T-cell (primary cell): ENCODE measurements at places on chromosomes 16 and 17.

- DNase-seq, result no peak
Measured at GRCh38 chr16:17082095-17082882, 388.5 kb downstream of the XYLT1 start.

- peak; percentile 63 for DNase-seq
Measured at GRCh38 chr17:76076765-76077583, 2.0 kb upstream of the ZACN start.

- no peak for DNase-seq
Measured at GRCh38 chr17:47630614-47631013, 19.1 kb upstream of the KPNB1 start.

GRCh38 chr17:40950176-40950575, 12.7 kb upstream of the KRT23 start:
- DNase-seq, result no peak

DNA sequence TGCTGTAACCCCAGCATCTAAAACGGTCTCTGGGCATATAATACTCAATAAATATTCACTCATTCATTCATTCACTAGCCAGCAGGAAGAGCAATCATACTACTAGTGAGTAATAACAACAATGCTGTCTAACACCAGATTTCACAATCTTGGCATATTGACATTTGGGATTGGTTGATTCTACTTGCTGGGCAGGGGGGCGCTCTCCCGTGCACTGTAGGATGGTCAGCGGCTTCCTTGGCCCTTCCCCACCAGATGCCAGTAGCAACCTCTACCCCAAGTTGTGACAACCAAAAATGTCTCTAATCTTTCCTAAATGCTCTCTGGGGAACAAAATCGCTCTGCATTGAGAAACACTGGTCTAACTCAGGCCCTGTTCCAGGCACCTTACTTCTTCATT, 20.7 kb downstream of the WFDC1 start:
- no peak for DNase-seq

DNA sequence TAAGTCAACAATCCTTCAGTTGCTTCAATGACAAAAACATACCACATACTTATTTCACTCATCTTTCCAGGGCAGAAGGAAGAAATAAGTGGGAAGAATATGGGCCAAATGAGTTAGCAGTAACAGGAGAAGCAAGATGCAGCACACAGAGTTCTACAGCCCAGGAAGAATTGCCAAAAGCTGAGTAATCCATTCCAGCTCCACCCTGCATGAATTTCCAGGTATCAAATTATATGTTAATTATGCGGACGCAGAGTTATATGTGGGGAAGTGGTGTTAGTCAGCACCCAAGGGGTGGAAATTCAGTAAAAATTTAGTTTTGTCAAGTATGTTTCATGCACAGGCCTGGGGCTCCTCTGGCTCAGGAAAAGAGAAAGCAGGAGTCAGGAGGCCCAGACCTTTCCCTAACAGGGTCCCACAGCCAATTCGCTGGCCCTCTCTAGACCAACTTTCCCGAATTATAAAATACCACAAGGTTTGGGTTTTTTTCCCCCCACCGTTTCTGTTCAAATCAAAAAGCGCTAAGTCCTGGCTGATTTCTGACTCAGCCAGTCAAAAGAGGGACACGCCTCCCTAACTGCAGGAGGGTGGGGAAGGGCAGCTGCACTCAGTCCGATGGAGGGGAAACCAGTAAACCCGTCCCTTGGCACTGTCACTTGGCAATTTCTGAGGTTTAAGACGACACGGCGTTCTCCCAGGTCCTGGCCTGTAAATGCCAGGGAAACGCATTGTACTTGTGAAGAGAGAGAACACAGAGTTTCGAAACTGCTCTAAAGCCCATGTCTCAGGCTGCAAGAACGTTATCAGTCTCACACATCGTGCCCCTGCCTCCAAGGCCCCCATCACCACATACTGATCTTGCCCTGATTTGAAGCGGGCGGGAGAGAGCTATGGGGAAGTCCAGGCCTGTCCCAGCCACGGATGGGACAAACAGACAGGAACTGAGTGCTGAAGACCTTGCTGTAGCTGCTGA, 58.1 kb downstream of the ZFHX3 start:
- no peak for DNase-seq

DNA sequence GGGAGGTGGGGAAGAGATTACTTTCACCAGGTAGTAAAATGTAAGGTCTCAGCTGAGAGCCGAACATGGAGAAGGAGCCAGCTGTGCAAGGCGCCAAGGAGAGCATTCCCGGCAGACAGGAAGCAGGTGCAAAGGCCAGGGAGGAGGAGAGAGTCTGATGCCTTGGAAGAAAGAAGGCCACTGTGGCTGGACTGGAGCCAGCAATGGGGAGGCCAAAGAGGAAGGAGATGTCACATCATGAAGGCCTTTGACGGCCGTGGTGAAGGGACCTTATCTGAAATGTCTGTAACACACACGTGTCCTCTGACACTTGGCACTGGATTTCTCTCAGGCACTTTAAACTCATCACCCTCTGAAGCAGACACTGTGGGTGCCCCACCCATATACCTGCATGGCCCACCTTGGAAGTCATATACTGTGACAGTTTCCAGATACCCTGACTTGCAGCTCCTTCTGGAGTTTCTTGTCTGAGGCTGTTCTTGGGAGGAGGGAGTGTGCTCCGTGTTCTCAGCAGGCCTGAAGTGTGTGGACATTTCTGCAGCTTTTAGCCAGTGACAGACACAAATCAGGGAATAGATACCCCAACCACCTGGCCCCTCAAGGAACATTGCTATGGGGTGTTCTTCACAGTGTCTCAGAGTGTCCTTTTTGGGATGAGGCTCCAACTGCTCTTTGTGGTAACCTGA, 1.9 kb upstream of the SLC5A2 start:
- no peak for DNase-seq

- no peak for DNase-seq
Measured at GRCh38 chr17:45425984-45426413, 6.7 kb downstream of the ARHGAP27 start.

DNA sequence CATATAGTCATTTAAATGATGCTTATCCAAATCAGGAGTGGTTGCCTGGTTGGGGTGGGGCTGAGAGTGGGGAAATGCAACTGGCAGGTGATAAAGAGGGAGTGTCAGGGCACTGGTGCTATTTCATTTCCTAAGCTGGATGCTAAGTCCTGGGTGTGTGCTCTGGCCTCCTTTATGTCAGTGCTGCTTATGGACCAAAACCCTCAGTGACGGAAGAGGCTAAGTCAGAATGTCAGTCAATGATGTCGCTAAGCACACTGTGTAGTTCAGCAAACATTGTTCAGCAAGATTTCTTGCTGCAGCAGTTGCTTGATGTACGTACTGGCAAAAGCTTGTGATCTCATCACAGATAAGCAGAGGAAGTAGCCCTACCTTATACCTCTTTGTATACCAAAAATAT, 16.4 kb upstream of the FLCN start:
- no peak for DNase-seq

- DNase-seq, result peak; percentile 7
Measured at GRCh38 chr16:24151482-24151939, 104.6 kb upstream of the CACNG3 start.
